WTC11 (cell line): ENCODE measurements at places on chromosomes 11 and 22.

GRCh38 chr11:117870103-117870952 is 6.1 kb downstream of the FXYD6 start:
- no peak for DNase-seq

DNA sequence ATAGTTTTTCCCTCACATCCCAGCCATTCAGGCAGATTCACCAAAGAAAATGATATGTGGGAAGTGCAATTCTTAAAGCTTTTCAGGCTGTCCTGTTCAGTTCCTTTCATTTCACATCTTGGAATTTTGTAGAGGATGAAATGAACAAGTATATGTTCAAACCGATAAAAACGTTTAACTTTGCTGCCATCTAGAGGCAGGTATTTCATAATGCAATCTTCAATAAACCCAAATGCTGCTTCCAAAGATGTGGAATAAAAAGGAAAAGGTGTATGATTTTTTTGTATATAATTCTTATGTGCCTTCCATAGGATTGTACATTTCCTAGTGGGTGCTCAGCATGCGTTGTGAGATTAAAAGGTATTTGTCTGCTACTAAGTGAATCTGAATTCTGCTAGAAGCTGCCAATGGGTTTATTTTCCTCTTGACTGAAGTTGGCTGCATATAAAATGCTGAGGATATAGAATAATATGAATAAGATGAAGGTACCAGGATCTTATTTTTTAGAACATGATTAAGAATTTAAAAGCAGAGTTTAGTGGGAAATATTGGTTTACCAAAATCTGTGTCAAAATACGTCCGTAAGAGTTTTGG is 199.3 kb downstream of the PGR start:
- DNase-seq = no peak

- no peak for DNase-seq
These were observed 83.7 kb downstream of the CADM1 start for GRCh38 chr11:115420505-115420904.

DNA sequence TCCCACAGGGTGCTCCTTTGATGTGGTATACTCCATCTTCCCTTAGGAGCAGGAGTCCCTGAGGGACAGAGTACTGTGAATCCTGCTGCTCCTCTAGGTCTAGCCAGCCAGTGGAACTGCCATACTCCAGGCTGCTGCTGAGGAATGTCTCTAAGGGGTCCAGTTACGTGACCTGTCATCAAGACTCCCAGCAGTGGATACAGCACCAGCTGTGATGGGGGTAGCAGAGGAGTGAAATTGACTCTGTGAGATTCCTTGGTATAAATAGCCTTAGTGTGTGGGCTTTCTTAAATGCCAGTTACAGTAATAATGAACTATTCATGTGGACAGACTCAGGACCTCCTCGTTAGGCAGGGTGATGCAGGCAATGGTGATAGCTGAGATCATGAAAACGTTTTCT is 140.4 kb upstream of the LUZP2 start:
- no peak for DNase-seq

- no peak for DNase-seq
These were observed 16.9 kb downstream of the CCDC15 start for GRCh38 chr11:124970925-124971324.

DNA sequence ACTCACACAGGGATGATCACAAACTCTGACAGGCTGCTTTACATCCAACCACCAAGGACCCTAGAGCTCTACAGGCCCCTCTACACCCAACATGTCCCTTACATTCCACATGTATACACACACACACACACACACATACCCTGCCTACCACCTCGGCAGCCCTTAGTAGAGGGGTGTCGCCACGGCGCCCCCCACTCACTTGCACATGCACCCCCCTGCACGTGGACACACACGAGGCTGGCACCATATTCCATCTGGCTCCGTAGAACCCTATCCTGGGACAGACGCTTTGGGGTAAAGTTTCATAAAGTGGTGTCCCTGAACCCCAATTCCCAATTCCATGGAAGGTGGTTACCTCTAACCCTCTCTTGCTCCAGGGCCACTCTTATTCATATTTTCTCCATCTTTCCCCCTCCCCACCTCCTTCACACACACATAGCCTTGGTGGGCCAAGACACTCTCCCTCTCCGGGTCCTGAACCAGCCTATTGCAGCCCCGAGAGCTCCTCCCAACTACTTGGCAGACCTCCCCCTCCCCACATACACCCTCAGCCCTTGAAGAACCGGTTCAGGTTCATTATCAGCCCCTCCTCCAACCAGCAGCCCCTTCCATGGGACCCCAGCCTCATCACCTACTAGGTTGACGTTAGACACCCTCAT is 809 bp downstream of the PDE2A start:
- DNase-seq = peak; percentile 52

DNA sequence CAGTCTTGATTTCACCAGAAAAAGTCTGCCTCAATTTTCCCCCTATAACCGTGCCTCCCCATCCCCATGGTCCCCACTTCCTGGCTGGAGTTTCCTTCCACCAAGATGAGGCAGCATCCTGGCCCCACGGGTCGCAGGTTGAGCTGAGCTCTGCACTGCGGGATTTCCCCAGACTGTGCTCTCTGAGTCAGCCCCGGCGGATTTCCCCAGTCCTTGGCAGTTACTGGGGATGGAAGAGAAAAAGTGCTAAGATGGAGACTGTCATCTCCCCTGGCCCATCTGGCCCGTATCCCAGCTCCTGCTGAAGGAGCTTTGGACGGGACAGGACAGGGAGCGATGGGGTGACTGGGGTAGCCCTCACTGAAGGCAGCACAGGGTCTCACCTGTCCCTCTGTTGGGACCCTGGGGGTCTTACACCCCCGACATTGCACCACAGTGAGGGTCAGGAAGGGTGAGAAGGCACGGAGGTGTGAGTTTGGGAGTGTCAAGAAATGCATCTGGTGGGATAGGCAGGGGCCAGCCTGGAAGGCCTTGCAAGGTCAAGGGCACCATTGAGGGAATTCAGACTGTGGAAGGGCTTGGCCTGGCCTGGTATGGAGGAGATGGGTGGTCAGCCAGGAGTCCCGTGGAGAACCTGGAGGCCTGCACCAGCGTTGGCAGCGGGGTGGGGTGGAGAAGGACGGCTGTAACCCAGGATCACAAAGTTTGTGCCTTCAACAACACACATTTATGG is 36.5 kb downstream of the NADSYN1 start:
- no peak for DNase-seq

DNA sequence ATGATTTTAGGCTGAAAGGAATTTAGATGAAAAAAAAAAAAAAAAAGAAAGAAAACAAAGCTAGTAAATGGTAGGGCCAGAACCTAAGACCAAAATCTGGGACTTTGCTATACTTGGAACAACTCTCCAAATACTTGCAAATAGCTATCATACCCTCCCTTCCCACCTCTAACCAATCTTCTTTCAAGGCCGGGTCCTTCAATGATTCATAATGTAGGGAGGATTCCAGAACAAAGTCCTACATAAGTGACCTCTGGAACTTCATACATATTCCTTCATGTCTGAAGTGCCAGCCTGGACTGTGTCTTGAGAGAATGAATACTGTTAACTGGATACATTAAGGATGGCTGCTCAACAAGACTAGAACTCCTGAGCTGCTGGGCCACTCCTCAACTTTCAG is 9.9 kb downstream of the STK33 start:
- no peak for DNase-seq

GRCh38 chr22:42443240-42444076 is 11.3 kb upstream of the NFAM1 start:
- no peak for DNase-seq

DNA sequence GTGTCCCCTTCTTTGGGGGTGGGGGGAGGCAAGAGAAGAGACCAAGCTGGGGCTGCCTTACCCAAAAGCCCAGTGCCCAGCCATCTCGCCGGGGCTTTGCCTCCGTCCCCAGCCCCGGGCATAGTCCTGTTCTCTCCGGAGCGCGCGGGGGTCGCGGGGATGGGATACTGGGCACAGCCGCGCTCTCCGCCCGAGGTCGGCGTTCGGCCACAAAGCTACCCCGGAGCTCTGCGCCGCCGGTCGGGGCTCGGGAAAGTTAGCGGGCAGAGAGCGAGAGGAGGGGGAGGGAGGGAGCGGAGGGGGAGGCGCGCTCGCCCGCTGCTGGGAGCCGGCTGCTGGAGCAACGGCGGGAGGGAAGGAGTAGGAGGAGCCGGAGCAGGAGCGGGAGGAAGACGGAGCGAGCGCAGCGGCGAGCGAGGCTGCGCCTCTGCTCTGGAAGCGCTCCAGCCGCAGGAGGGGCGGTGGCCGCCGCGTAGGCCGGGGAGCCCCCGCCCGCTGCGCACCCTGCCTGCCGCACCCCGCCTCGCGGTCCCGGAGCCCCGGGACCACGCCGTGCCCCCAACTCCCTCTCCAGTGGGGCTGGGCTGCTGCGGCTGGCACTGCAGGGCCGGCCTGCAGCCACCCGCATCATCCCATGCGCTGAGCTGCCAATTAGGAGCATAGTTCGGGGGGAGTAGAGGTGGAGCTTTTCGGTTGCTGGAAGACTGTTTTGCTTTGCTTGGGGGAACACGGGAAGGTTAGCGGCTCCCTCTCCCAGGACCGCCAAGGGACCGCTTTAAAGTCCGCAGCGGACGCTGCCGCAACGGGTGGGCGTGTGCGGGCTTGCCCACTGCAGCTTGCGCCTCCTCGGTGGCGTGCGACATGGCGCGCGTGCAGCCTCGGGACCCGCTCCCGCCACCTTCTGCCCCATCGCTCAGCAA is at the start of gene SCN4B:
SCN4B (minus strand) TSS at position 272 of the 920 bp plus-strand sequence; CDS start at position 122, 150 bp downstream.
- DNase-seq = peak; percentile 81

GRCh38 chr11:77377734-77378133 is 76.2 kb upstream of the GDPD4 start:
- no peak for DNase-seq

GRCh38 chr11:3853899-3854659 is 1.4 kb upstream of the STIM1 start:
- no peak for DNase-seq

- DNase-seq = no peak
These were observed 2.4 kb upstream of the TRIM68 start for GRCh38 chr11:4610258-4610935.

DNA sequence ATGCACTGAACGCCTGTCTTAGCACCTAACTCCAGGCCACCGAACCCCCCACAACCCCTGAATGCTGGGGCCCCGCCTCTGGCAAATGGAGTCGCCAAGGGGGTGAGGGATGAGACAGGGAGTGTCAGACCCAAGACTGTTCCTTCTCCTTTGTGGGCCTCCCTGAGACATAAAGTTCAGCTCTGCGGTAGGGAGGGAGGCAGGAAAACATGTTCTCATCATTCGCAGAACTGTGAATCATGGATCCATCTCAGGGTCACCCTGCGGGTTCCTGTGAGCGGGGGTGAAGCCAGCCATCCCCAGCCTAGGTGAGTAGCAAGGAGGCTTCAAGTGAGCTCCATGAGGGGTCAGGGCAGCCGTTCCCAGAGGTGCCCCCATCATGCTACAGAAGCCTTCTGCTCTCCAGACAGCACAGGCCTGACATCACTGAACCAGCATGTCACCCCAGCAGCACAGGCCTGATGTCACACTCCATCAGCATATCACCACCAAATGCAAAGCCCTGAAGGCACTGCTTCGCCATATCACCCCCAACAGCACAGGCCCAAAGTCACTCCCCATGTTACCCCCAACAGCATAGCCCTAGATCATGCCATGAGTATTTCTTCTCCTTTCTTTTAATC is 27.2 kb downstream of the TMPRSS6 start:
- DNase-seq = no peak

DNA sequence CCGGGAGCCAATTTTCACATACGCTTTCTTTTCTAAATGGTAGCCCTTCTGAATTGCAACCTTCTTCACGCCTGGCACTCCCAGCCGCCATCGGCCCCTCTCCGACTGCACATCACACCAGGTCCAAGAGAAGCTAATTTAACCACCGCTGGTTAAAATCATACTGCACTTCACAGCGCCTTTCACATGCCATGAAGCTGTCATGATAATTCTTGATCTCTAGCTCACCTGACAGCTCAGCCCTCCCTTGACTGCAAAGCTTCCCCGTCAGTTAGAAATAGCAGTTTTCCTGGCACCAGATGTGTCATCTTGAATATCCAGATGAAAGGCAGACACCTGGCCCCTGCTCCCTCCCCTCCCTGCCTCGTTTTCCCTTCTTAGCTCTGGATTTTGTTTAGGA is 101.4 kb downstream of the ARL14EP start:
- no peak for DNase-seq

DNA sequence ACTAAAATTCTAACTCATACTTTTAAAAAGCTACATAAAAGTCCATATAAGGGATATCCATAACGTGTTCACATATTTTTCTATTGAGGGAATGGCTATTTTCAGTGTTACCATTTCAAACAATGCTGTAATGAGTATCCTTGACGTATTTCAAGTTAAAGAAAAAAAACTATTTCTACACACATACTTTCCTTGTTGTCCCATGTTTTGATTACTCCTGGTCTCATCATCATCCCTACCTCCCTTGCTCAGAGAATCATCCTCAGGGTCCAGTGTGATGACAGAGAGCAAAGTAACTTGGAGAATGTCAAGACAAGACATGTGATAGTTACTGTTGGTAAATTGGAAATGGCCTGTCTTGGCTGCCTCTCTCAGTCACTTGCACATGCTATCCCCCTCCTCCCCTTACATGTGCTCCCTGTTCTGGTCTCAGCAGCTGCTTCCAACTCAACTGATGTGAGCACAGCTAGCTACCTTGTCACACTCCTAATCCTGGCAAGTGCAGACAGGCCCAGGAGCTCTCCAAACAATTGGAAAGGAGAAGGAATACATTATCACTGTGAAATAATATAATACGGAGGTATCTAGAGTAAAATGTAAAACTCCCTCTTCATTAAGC is 21.8 kb downstream of the NUMA1 start:
- DNase-seq = no peak

DNA sequence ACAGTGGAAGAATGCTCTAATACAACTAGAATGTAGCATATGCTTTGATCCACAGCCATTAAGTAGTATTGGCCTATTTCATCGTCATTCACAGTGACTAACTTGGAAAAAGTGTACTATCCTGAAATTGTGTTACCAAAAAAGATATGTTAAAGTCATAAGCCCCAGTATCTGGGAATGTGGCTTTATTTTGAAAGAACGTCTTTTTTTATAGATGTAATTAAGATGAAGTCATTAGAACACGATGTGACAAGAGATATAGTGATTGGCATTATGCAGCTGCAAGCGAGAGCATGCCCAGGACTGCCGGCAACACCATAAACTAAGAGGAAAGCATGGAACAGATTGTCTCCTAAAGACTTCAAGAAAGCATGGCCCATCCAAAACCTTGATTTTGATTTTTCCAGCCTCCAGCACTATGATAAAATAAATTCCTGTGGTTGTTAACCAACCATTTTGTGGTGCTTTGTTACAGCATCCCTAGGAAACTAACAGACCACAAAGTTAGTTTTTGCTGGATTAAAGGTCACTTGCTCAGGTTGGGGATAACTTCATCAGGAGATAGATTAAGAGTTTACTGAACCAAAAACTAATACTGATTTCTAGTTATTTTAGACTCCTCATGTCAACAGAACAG is 870.6 kb upstream of the LRRC4C start:
- DNase-seq = no peak

GRCh38 chr11:102573851-102574250 is 43.3 kb upstream of the MMP7 start:
- no peak for DNase-seq

- peak; percentile 64 for DNase-seq
These were observed 706 bp downstream of the SF1 start for GRCh38 chr11:64777449-64778222.
